Kasumi-1 (cell line): ENCODE measurements at places on chromosomes 6 and 20.
A peak's percentile ranks its signal among the peaks of the same experiment; 100 is the strongest.

GRCh38 chr20:43102394-43102793, 87.3 kb downstream of the PTPRT start:
- no peak for DNase-seq

- no peak for DNase-seq
Measured at GRCh38 chr6:40933864-40934263, 105.2 kb downstream of the UNC5CL start.

- no peak for DNase-seq
Measured at GRCh38 chr6:150929416-150929815, 63.9 kb downstream of the MTHFD1L start.

GRCh38 chr20:11170025-11170424, 496.2 kb upstream of the JAG1 start:
- no peak for DNase-seq

DNA sequence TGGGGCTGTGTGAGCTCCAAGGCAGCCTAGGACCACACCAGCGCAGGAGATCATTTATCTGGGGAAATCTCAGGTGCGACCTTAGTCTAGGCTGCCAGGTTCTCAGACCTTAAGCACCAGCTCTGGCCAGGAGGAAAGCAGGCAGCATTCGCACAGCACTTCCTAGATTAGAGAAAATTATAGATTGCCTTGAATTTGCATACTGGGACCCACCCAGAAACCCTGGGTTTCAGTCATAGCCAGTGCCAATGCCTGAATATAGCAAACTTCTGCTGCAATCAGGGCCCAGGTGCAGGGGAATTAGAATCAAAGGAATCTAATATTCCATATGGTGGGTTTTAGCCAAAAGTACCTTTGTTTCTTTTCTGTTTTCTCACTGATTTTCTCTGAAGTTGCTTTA, 204.3 kb upstream of the CST7 start:
- DNase-seq: no peak

- no peak for DNase-seq
Measured at GRCh38 chr6:11462742-11463397, 74.7 kb upstream of the TMEM170B start.

- peak; percentile 56 for DNase-seq
Measured at GRCh38 chr20:63441136-63442099, 31.0 kb downstream of the KCNQ2 start.

DNA sequence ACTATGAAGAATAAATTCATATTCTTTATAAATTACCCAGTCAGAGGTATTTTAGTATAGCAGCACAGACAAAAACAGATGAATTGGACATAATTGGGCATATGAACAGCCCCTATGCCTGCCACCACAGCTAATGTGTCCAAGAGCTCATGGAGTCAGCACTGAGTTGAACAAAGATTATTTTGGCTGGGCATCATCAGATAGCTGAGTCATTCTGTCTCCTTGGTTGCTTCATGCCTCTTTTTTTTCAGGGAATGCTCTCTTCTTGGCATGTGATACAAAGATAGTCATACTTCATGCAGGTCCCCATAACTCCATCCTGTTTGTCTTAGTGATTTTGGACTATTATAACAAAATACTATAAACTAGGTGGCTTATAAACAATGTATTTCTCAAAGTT, 275.6 kb downstream of the TENT5A start:
- DNase-seq: no peak

- no peak for DNase-seq
Measured at GRCh38 chr20:6699921-6700562, 67.4 kb upstream of the BMP2 start.

- peak; percentile 88 for DNase-seq
Measured at GRCh38 chr6:2725999-2726567, 24.6 kb downstream of the MYLK4 start.

DNA sequence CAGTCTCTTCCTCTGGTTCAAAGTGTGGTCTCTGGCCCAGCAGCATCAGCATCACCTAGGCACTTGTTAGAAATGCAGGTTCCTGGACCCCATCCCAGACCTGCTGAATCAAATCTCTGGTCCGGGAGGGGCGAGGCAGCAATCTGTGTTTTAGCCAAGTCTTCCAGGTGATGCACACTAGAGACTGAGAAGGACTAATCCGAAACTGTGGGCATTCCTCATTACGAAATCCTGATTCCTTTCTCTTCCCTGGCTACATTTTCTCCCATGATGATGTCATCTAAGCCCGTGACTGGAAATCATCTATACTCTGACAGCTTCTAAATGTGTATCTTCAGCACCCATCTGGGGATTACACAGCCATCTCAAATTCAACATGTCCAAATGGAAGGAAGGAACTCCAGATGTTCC, 39.7 kb upstream of the PRND start:
- DNase-seq: no peak

DNA sequence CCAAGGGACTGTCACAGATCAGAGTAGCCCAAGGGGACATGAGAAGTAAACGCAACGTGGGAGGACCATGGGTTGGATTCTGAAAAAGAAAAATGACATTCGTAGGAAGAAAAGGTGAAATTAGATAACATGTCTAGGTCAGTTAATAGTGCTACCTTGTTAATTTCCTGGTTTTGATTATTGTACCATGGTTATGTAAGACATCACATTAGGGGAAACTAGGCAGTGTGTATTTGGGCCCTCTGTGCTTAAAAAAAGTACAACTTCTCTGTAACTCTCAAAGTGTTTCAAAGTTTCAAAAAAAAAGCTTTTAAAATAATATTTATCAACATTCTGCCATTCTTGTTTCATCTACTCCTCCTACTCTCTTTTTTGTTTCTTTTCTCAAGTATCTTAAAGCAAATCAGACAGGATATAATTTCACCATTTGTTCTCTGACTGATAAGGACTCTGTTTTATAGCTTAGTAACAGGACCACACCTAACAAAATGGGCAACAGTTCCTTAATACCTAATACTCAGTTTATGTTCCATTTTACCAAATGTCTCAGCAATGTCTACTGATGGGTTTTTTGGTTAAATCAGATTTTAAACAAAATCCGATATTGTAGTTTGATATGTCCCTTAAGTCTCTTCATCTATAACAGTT, 97.1 kb upstream of the PLCB4 start:
- no peak for DNase-seq

- DNase-seq: no peak
Measured at GRCh38 chr6:130434174-130434873, 68.5 kb downstream of the TMEM200A start.

DNA sequence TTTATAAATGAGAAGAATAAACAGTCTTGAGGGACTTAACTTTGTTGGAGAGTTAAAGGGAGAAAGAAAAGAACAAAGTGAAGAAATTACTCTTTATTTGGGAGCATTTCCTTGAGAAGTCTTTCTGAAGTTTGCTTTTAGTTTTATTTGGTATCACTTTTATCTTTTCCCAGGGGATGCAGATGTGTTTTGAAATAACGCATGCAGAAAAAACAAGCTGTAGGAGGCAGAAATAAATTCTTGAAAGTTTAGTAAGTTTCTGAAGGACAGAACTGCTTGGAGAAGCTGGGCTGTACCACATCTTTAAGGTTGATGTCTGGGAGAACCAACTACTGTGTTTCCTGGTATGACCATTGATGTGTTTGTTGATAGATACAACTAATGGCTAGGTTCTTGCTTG, 75.0 kb downstream of the PLCB4 start:
- DNase-seq: no peak

DNA sequence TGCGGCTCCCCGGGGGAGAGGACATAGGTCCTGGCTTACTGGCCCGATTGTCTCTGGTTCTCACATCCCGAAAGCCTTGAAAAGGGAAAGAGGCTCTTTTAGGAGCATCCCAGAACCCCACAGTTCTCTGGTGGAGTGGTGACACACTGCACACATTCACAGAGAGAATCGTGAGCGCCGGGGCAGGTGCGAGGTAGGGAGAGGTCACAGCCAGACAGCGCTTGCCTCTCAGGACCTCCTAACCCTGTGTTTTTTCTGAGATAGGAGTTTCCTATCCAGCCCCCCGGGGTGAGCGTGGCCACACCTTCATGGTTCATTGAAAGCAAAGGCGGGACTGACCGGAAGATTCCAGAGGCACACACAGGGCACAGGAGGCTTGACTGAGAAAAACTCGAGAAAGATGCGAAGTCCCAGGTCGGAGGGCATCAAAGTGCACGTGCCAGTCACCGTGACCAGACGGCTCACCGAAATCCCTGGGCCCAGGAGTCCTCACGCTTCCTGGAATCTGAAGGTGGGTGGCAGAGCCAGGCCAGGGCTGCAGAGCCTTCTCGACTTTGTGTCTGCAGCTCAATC, 46.5 kb upstream of the FRMD1 start:
- DNase-seq: no peak

GRCh38 chr20:40782043-40782368, 93.0 kb upstream of the MAFB start:
- no peak for DNase-seq

- no peak for DNase-seq
Measured at GRCh38 chr20:57440678-57441509, 49.7 kb downstream of the RBM38 start.

- no peak for DNase-seq
Measured at GRCh38 chr6:151096691-151097606, 142.8 kb upstream of the AKAP12 start.

DNA sequence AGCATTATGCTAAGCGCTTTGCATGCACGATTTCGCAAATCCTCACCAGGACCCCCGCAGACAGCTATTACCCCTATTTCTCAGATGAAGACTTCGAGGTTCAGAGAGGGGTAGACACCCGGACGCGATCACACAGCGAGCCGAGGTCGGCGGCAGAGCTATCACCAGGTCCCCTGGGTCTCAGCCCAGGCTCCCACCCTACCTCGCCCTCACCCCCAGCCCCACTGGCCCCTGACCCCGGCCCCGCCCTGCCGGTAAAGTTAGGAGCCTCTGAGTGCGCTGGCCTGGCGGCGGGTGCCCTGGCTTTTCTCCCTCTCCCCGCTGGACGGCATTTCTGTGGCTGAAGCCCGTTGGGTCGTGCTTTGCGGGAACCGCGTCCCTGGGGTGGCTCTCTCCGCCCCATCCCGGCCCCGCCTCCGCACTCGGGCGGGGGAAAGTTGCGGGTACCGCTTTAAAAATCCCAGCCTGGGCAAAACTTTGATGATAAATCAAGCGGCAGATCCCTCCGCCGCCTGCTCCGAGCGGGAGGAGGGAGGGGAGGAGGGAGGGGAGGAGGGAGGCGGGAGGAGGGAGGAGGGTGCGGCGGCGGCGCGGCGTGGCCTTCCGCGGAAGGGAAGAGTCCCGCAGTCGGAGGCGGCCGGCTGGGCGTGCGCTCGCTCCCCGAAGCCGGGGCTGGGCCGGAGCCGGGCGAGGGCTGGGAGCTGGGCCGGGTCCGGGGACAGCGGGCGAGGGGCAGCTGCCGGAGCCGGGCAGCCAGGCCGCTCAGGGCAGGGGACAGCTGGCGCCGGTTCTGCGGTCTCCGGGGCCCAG, at the start of gene VSTM2L:
Gene VSTM2L (plus strand): TSS at position 624 of the 810 bp plus-strand sequence. CDS start 224 bp downstream, outside the sequence.
- DNase-seq: no peak

- no peak for DNase-seq
Measured at GRCh38 chr20:60152792-60153191, 194.6 kb downstream of the CDH26 start.

DNA sequence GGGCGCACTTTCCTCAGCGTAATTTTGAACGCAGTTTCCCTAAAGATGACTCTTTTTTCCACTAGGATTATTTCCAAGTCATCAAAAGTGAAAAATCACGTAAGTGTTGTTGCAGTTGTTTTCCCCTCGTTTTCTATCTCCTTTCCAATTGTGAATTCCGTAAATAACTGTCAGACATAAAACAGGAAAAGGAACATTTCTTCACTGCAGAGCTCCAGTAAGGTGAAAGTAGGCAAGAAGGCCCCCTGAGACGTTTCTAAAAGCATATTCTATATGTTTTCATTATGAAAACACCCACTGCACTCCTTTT, 17.8 kb downstream of the HIVEP2 start:
- peak; percentile 4 for DNase-seq

DNA sequence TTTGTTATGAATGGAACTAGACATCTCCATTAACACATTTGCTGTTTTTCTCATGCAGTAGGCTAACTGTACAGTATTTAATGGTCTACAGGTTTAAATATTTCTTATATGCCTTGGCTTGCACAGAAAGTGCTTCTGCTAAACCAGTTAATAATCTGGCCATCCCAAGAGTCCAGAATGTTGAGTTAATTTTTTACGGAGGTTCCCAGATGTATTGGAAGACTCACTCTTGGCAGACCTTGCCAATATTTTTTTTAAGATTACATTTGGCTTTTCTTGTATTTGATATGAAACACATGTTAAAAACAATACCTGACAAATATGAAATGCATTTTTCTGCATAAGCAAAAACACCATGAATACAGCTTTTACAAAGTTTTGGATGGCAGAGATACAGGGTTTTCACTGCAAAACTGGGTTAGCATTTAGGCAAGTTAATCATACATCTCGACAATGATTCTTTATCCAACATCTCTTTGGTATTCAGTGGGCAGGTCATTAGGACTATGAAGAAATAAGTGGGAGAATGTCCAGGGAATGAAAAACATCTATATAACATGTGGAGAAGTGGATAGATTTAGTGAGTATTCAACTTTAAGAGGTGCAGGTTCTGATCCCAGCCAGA, 94.0 kb downstream of the SGK1 start:
- DNase-seq: no peak

DNA sequence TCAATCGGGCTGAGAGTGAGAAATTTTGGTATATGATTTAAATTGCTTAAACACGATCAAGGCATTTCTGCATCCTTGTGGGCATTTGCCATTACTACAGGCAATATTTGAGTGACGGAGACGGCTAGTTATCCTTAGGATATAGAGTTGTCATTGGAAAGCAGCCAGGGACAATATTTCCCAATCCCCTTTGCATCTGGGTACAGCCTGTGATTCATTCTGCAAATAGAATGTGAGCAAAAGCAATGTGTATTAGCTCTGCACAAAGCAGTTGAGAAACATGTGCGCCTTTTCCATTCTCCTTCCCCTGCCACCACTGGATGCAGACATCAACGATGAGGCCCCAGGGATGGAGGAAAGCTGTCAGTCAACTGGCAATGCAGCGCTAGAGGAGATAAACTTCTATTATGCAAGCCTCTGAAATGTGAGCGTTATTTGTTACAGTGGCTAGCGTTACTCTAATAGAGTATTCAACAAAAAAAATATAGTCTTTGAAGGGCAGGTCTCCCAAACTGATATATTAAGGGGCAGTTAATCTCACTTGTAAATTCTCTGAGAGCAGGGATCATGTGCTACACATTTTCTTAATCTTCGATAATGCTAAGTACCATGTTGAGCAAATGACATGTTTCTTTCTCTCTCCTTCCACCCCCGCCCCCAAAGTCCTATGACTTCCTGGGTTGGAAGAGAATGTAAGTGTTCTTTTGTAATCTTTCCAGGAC, 37.1 kb upstream of the NCOA3 start:
- no peak for DNase-seq

DNA sequence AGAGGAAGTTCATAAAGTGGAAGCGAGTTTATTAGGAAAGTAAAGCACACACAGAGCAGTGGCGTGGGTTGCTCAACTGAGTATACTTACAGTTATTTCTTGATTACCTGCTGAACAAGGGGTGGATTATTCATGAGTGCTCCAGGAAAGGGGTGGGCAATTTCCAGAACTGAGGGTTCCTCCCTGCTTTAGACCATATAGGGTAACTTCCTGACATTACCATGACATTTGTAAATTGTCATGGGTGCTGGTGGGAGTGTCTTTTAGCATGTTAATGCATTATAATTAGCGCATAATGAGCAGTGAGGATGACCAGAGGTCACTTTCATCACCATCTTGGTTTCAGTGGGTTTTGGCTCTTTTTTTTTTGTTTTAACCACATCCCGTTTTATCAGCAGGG, 29.8 kb downstream of the PDYN start:
- DNase-seq: no peak

GRCh38 chr20:41649489-41649888, 31.3 kb upstream of the CHD6 start:
- DNase-seq: no peak

GRCh38 chr20:32071395-32072167, 19.5 kb downstream of the HCK start:
- DNase-seq: no peak
